ENCODE measurements at places on chromosomes 11 and 22.
A peak's percentile ranks its signal among the peaks of the same experiment; 100 is the strongest.

- no peak for DNase-seq
These were observed 23.2 kb downstream of the SYT13 start for GRCh38 chr11:45262900-45263299.

DNA sequence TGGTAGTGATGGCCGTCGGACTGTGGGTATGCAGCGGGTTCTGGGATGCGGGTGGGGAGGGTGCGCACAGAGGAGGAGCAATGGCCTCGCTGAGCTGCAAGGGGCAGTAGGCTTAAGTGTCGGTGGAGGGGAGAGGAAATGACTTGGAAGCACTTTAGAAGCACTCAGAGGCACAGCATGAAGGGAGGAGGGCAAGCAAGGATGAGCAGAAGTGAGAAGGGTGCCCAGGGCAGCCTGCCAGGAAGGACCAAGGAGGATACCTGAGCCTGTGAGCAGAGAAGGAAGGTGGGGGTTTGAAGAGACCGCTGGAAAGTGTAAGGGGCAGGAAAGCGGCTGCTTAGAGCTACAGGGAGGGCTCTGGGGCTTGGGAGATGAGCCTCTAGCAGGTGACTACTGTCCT is 330 bp downstream of the SLC5A1 start:
- DNase-seq, result no peak

DNA sequence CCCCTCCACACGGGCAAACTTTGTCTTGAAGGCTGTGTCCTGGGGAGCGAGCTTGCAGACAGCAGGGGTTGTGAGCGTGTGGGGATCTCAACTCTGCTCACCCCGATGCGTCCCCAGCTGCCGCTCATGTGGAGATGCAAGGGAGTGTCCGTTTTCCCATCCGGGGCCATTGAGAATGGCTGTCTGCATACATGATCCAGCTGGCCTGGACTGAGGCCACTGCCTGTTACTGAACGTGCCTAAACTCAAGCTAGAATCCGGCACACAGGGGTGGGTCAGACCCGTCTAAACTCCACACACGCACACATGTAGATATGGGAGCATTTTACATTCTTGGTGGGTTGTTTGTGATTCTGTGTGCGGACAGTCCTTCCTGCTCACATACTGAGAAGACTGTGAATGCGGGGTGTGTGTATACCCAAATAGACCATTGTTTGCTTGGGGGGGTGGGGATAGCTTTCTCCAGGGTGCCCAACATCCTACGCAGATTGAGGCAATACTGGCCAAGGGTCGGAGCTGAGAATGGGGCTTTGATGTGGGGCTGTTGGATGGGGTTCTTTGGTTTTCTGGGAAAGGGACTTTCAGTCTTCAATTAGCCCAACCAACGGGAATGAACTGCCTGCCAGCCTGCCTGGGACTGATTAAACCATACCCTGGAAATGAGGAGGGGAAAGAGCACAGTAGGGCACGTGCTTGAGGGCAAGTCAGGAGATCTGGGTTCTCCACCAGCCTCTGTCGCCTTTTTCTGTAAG is 60.4 kb downstream of the ST3GAL4 start:
- no peak for DNase-seq

- DNase-seq, result peak; percentile 80
These were observed 718 bp downstream of the FADS2 start for GRCh38 chr11:61828629-61829407.

DNA sequence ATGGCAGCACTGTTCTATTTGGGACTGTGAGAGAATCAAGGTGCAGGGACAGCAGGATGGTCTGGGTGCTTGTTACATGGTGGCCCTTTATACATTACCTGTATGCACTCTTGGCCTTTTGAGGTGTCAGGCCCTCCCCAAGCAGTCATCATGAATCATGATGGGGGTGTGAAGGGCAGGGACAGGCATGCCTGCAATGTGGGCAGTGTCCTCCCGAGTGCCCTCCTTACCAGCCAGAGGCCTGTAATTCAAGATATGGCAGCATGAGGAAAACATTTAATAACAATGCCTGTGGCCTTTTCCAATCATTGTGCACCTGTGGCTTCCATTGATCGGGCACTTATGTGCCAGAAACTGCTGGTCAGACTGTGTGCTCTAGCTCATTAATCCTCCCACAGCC is 25.5 kb upstream of the CYP2D6 start:
- no peak for DNase-seq

DNA sequence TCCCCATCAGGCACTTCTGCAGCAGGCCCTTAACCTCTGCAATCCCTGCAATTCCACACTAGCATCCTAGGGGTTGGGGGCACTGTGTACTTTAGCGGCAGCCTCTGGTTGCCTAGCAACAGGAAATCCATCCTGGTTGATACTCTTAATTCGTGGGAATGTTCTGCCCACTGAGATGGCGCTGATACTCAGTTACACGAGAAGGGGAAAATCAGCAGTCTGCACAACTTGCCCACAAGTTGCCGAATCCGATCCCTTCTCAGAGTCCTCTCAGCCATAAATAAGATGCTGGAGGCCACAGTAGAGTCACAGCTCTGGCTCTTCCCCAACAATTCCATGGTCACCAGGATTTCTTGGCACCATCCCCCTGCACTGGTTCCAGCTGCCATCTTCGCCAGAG is 57.6 kb upstream of the CRYBB3 start:
- DNase-seq, result no peak

DNA sequence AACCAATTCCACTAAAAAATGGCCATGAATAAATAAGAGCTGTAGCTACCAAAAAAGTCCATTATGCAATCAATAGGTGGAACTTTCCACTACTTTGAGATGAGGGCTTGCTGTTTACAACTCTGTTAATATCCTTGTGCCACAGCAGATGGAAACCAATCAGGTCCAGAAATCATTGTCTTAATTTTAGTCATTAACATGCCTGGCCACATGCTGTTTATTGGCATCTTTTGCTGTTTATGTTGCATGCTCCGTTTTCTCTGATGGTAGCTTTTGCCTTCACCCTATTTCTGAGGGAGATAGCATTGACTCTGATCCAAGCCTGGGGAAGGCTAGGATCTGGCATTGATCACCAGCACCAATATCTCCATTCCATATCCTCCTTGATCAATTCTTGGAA is 192.9 kb upstream of the SEZ6L start:
- no peak for DNase-seq

GRCh38 chr22:35322126-35322525 is 22.4 kb downstream of the TOM1 start:
- DNase-seq, result no peak

DNA sequence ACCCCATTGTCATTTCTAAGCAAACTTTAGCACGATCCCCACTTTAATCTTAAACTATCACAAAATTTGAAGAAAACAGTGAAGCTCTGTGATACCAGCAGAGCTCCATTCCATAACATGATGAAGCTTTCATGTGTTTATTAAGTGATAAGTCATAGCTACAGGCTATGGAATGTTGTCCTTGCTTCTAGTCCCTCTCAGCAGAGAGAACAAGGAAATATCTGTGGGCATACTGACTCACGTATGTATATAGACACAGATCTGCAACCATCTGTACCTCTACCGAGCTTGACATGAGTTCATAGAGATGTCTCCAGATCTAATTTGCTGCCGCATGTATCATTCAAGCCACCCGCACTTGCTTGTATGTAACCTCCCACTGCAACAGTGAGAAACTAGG is 588.9 kb downstream of the ETS1 start:
- DNase-seq, result no peak

All from GM06990 (cell line).